ENCODE measurements at places on chromosomes 11 and 22.

DNA sequence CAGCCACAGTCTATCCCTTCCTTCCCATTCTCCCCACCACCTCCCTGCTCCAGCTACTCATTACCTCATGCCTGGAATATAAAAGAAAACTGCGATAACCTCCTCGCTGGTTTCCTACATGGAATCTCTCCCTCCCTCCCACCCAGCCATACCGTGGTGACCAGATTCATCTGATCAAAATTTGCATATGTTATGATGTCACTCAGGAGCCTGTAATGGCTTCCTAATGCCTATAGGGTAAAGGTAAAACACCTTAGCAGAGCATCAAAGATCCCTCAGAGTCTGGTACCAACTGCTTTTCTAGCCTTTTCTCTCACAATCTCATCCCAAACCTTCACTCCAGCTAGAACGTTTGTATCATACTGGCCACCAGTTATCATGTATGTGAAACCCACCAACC is 19.6 kb downstream of the RTN4RL2 start:
- DNase-seq, result no peak

GRCh38 chr11:130118165-130118564 is 41.4 kb upstream of the ST14 start:
- DNase-seq, result no peak

GRCh38 chr11:69504576-69505335 is 23.3 kb downstream of the LINC01488 start:
- DNase-seq, result no peak

DNA sequence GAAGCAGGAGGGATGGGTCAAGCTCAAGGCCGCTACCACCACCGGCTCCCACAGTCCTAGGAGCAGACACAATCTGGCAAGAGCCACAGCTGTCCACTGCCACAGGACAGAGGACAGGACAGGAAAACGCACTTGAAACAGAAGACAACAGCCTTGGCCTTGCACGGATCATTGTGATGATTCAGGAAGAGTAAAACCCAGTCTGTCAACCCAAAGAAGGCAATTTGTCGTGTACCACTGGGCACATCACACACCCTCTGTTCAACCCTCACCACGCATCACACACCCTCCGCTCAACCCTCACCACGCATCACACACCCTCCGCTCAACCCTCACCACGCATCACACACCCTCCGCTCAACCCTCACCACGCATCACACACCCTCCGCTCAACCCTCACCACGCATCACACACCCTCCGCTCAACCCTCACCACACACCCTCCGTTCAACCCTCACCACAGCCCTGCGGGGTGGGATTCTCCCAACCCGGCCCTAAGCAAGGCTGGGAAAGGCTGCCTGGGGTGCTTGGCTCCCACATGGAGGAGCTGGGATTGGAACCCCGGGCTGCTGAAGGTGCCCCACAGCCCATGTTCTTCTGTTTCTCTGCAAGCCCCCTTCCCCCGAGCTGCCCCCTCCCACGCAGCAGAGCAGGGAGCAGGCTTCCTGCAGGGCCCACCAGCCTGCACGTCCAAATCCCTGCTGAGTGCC is 11.3 kb upstream of the CDC42BPG start:
- no peak for DNase-seq

DNA sequence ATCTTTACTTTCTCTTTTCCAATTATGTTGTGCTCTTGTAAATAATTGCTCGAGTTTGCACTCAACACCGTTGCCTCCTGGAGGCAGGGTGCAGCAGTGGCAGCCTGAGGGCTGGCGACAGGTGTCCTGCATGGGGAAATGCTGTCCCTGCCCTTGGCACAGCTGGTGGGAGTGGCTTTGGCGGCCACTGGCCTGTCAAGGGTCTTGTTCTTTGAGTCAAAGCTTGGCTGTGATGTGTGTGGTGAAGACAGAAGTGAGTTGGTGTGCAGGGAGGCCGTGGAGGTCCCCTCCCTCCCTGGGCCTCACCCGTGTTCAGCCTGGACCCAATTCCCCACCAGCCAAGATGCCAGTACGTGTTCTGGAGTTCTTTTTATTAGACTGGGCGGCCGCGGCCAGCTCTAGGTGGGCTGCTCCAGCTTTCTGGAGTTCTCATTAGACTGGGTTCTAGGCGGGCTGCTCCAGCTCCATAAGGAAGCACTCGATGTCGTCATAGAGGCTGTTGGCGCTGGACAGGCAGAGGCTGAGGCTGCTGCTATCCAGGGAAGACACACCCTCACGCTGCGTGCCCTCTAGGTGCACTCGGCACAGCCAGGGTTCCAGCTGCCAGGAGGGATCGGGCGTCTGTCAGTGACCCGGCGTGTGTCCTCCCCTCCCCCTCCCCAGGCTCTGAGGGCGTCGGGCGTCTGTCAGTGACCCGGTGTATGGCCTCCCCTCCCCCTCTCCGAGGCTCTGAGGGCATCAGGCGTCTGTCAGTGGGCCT is 3.4 kb downstream of the IRF7 start:
- no peak for DNase-seq

DNA sequence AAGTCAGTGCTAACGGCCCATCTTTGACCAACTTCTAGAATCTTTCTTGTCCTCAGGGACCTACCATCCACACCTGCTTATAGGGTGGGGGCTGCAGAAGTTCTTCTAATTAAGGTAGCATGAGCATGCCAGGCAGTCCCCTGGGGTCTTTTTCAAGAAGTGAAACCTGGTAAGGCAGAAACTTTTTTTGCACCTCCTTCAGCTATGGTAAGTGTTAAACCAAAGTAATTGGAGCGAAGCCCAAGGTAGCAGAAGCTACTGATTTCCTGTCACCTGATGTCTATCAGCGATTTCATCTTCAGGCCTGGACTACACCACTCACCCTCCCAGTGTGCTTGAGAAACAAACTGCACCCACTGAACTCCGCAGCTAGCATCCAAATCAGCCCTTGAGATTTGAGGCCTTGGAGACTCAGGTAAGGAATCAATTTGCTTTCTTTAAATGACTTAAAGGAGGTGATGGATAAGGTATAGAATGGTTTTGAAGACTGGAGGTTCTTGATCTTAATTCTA is at the start of gene MS4A1:
Gene MS4A1 (plus strand): TSS at position 317 of the 512 bp plus-strand sequence. CDS start 6,528 bp downstream, outside the sequence.
- peak; percentile 28 for DNase-seq

DNA sequence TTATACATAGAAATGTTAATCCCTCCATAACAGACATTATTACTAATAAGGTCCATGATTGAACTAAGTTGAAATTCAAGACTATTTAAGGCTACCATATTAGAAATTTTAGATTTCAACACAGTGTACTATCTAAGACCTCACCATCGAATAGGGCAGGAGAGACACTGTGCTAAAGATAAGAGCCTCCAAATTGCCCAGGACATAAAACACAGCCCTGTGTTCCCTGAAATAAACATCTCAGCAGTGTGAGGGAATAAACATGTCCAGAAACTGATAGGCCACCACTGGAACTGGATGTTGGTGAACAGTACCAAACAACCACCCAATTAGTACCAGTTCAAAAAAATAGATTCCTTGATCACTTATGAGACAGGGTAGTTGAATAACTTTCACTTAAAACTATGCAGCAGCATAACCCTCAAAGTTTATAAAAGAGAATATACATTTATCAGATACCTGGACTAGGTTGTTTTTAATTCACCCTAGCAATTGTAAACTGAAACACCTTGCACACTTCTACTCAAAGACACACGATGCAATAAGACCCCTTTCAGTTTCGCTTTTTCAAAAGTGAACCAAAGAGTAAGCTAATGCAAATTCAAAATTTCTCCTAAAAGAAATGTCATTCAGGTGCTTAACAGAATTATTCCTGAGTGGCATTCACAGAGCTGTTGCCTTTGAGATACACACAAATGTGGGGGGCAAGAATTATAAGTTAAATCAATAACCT is 34.3 kb downstream of the USP28 start:
- peak; percentile 4 for DNase-seq

- DNase-seq, result no peak
Measured at GRCh38 chr11:75398906-75399305, 412 bp upstream of the RPS3 start.

DNA sequence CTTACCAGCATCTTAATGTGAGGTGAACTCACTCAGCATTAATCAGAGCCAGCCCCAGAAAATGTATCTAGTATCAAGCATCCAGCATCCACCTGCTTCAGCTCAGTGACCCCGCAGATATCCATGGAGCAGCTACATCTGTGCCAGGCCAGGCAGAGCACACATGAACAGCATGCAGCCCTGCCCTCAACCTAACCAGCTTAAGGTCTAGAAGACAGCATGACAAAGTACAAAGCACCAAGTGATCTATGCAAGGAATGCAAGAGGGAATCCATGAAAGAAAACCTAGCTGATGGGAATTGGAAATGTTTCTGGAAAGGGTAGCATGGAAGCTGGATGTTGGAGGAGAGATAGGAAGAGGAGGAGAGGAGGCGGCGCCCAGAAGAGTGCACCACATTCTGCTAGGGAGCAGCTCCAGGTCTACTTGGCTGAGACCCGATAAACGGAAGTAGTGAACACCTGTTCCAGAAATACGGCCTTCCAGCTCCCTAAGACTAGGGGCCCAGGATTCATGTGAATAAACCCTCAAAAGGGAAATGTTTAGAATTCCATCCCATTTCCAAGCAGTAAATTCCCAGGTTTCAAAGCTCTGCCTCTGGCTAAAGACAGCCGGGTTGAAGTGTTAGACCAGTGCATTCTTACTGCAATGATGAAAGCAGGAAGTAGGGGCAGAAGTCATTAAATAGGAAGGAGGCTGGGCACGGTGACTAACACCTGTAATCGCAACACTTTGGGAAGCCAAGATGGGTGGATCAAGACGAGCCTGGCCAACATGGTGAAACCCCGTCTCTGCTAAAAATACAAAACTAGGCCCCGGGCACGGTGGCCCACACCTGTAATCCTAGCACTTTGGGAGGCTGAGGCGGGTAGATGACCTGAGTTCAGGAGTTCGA is 23.5 kb upstream of the L3MBTL2 start:
- no peak for DNase-seq

GRCh38 chr11:64560139-64560771 is 30.8 kb upstream of the SLC22A12 start:
- no peak for DNase-seq

DNA sequence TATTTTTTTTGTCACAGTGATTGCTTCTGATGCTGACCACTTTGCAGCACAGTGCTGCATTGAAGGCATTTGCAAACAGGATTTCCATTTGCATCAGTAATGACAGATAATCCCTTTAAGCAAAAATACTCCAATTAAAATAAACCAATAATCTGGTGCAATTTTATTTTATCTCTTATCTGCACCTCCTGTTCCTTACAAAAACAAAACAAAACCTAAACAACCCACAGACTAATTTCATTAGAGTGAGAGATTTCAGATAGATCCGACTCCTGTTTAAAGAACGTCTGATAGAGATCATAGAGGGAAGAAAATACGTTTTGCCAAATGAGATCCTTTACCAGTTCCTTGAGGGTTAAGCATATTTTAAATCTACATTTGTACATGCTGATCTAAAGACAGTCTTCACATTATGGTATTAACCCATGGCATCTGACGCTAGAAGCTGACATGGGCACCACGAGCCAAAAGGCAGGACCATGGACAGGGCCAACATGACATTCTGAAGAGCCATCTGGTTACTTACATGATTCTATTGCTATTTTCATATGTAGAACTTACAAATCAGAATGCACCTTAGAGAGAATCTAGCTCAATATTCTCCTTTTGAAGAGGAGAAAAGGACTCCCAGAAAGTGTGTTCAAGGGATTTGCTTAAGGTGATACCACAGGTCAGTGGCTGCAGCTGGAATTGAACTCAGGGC is 286.2 kb upstream of the NARS2 start:
- no peak for DNase-seq

DNA sequence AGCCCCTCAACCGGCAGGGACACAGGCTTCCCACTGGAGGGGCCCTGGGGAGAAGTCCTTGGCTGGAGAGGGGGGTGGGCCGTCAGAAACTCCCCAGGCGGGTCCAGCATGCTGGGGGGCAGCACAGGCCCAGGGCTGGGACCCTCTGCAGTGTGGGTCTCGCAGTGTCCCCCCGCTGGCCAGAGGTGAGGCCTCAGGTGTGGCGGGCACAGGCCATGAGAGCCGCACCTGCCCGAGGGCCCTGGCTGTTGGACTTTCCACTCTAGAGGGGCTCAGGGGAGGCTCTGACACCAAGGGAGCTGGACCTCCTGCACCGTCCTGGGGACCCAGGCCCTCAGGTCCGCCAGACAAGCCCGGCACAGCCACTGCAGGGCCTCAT is 10.7 kb upstream of the PIM3 start:
- DNase-seq, result no peak

GRCh38 chr22:48071828-48072227 is 1309.4 kb downstream of the TBC1D22A start:
- DNase-seq, result no peak

Measured in CD4-positive, alpha-beta T cell treated with Interleukin-12 subunit alpha and Interleukin-12 subunit beta, for 1 hour (primary cell).